CD4-positive, alpha-beta T cell treated with Interleukin-10 for 1 hour (primary cell): ENCODE measurements at places on chromosomes 2 and 18.

- DNase-seq, result no peak
Observed at GRCh38 chr2:147698166-147698565, 146.7 kb upstream of the ACVR2A start.

GRCh38 chr2:21498016-21498415 is 374.2 kb downstream of the TDRD15 start:
- no peak for DNase-seq

DNA sequence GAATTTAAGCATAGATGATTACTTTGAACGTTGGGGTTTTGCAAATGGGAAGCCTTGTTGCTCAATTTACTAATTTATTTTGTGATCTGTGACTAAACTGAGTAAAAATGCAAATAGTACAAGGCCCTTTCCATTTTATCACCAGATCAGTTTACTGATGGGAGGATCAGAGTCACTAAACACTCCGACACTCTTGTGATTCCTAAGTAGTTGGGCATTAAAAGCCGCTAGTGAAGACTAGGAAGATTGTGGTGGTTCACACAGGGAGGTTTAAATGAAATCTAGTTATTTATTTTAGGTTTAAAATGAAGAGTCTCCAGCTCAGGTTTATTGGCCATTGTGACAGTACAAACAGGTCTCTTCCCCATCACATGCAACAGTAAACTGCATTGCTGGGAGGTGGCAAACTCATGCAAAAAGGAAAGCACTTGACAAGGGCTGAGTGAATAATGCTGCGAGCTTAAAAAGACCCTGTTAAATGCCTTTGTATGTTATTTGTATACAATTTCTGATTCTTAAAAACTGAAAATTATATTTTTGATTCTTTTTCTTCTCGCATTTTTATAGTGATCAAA is 394.8 kb upstream of the FANCL start:
- no peak for DNase-seq

- DNase-seq, result no peak
Observed at GRCh38 chr2:227862741-227863588, 8.5 kb upstream of the DAW1 start.

- DNase-seq, result no peak
Observed at GRCh38 chr2:127573771-127574170, 38.3 kb downstream of the MYO7B start.

- peak; percentile 69 for DNase-seq
Observed at GRCh38 chr2:84865181-84865783, 15.6 kb downstream of the TRABD2A start.
